ENCODE measurements at places on chromosomes 12 and 14. TPM values are rescaled to one million over a fixed set of nuclear protein-coding genes. Genes with fewer than 3 reads are reported as not detected.

CPNE6 gene
- not detected for total RNA-seq

DNAI7 gene
- total RNA-seq, result not detected

IQSEC3 gene
- total RNA-seq, result 8.1 TPM

KLRF2 gene
- total RNA-seq, result not detected

HOXC10 gene
- total RNA-seq, result 0.16 TPM

NCAPD2 gene
- 12.8 TPM for total RNA-seq

PLEKHD1 gene
- total RNA-seq, result 0.19 TPM
